ENCODE measurements at places on chromosomes 16 and 17. TPM values are rescaled to one million over a fixed set of nuclear protein-coding genes. Genes with fewer than 3 reads are reported as not detected.

The TBC1D28 gene
- total RNA-seq = not detected

The ABI3 gene
- total RNA-seq = not detected

The VASN gene
- total RNA-seq = 98.9 TPM

The RBFOX1 gene
- not detected for total RNA-seq

The MMP25 gene
- not detected for total RNA-seq

The WDR90 gene
- 8.5 TPM for total RNA-seq

The GP1BA gene
- not detected for total RNA-seq

The KRTAP16-1 gene
- total RNA-seq = not detected

The GAST gene
- not detected for total RNA-seq

The TM4SF5 gene
- total RNA-seq = not detected

The SIRT7 gene
- total RNA-seq = 18.8 TPM

The SLC35G3 gene
- total RNA-seq = not detected

All from bronchial smooth muscle cell (primary cell).